ENCODE measurements at places on chromosomes 2 and 18. TPM values are rescaled to one million over a fixed set of nuclear protein-coding genes. Genes with fewer than 3 reads are reported as not detected.

GRCh38 chr2:24015562-24016375, 5.9 kb downstream of the MFSD2B start:
- no peak for DNase-seq
- peaks cover 24% of the 10 kb centered on the region for H3K27me3 ChIP-seq
- no peaks in the 10 kb centered on the region for H3K36me3 ChIP-seq

DNA sequence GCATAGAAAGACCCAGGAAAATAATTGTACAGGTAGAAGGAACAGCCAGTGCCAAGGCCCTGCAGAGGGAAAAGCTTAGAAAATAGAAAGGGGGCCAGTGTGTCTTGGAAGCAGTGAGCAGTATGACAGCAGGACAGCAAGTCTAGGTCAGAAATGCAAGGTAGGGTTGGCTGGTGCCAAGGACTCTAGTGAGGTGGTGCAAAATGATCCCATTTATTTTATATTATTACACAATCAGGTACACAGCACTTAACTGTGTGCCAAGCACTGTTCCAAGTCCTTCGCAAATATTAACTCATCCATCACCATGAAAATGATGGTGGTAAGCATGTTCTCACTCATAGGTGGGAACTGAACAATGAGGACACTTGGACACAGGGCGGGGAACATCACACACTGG, 100.0 kb downstream of the AQP4 start:
- H3K36me3 ChIP-seq = no peaks in the 10 kb centered on the region
- H3K4me1 ChIP-seq = no peaks in the 10 kb centered on the region
- DNase-seq = no peak
- no peak overlapping the region for H3K4me3 ChIP-seq
- H3K27ac ChIP-seq = no peak overlapping the region

TTN gene
- total RNA-seq = 26.1 TPM

DNA sequence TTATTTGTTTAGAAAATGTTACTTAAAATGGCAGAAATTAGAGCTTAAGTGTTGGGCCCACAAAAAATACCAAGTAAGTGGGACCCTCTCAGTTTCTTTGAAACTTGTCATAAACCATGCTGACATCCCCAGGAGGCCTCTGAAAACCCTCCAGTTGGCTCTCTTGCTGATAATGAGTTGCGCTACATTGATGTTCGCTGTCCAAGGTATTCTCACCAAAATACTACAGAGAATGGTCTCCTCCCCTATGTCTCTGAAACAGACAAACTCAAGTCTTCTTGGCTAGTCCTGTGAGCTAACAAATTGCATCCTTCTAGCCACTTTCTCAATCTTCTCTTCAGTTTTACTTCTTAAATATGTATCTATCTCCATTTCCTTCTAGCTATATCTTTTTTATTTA, 669.4 kb downstream of the IRS1 start:
- H3K36me3 ChIP-seq = no peaks in the 10 kb centered on the region
- H3K4me3 ChIP-seq = no peak overlapping the region
- no peak for DNase-seq
- H3K27ac ChIP-seq = no peak overlapping the region
- no peaks in the 10 kb centered on the region for H3K4me1 ChIP-seq

DNA sequence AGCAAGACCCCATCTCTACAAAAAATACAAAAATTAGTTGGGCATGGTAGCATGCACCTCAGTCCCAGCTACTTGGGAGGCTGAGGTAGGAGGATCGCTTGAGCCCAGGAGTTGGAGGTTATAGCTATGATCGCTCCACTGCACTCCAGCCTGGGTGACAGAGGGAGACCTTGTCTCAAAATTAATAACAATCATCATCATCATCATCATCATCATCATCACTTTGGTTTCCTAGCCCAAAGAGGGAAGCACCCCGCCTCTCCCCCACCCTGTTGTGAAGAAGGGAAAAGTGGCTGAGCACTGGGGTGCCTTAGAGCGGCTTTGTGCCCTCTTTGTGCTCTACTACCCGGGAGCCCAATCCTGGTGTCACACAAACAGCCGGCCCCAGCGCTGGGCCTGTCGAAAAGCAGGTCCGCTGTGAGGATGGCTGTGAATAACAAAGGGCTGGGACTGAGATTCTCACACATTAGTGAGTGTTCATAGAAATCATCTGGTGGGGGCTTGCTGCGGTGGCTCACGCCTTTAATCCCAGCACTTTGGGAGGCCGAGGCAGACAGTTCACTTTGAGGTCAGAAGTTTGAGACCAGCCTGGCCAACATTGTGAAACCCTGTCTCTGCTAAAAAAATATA, 42.6 kb upstream of the ASXL2 start:
- H3K36me3 ChIP-seq = no peaks in the 10 kb centered on the region
- H3K27ac ChIP-seq = no peak overlapping the region
- no peaks in the 10 kb centered on the region for H3K4me1 ChIP-seq
- no peaks in the 10 kb centered on the region for H3K27me3 ChIP-seq
- no peak for DNase-seq

SERTAD2 gene
- total RNA-seq = 18.4 TPM

DNA sequence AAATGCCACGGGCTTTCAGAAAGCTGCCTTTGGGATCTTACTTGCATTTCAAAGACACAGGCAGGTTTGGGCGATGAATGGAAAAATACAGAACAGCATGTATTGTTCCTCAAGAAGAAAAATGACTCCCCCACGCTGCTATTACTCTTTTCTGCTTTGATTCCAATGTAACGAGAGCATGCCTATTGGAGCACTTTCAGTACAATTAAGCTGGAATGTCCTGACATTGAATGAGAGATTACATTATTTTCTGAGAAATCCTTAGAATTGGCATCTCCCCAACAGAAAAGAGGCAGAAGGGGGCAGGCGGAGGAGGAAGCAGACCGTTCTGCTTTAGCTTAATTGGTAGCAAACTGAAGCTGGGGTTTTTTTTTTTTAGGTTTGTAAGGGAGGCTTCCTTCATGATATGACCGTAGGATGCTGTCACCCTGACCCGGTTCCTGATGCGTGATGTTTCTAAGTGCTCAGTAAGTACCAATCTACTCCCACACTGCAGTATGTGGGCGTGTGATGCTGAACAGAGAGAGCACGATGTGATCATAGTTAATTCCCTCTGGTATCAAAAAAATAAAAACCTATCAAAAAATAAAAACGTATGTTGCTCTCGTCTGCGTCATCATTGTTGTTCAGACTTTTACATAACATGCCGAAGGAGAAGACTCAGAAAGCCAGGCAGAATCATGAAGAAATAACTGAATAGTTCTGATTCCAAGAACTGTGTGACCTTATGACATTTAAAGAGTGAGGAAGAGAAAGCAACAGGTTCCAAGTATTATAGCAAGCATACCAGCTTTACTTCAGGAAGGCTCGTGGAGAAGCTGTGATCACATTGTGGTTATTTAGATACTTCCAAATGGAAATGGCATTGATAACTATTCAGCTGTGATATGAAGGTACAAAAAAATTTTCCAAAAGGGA, 40.5 kb downstream of the LONRF2 start:
- H3K27me3 ChIP-seq = no peaks in the 10 kb centered on the region
- no peaks in the 10 kb centered on the region for H3K36me3 ChIP-seq
- H3K4me3 ChIP-seq = no peak overlapping the region
- H3K27ac ChIP-seq = no peak overlapping the region
- DNase-seq = no peak

DNA sequence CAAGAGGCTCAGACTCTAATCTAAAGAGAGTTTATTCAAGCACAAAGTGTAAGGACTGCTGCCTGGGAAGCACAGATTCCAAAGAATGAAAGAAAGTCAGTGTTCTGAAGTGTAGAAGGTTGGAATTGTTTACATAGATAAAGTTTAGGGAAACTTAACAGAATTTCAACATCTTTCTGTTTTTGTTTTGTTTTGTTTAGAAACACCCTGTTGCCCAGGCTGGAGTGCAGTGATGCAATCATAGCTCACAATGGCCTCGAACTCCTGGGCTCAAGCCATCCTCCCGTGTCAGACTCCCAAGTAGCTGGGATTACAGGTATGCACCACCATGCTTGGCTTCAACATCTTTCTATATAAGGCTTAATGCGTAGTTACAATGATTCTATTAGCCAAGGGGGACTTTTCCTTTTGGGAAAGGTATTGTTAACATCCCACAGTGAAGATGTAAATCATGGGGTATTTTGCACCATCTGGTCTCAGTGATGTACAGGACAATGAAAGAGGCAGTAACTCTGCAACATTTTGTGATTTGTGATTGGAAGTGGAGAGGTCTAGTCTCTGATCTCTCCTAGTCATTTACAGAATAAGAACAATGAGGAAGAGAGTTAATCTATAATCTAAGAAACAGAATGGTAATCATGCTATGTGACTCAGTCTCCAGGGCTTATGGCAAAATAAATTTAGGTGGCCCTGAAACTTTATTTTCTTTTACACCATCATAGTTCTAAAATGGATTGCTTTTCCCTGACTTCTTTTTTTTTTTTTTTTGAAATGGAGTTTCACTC, 45.6 kb upstream of the MSH6 start:
- H3K27me3 ChIP-seq = no peaks in the 10 kb centered on the region
- H3K4me1 ChIP-seq = no peaks in the 10 kb centered on the region
- no peak overlapping the region for H3K27ac ChIP-seq
- DNase-seq = peak; percentile 1
- H3K36me3 ChIP-seq = no peaks in the 10 kb centered on the region
- no peak overlapping the region for H3K4me3 ChIP-seq

DNA sequence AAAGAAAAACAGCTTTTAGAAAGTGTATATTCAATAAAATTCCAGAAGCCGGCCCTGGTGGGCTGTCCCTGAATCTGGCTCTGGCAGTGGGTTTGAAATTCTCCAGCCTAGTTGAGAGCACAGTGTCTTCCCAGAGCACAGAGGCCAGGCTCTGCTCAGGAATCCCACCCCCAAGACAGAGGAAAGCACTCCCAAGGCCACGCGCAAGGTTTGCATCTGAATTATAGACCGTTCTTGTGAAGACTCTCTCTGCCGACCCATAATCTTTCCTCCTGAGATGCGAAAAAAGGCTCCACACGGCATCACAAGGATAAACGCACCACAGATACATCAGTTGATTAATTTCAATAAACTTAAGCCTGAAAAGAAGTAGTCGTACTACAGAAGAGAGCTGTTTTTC, 342.2 kb downstream of the CMPK2 start:
- H3K4me3 ChIP-seq = no peak overlapping the region
- no peak overlapping the region for H3K27ac ChIP-seq
- no peaks in the 10 kb centered on the region for H3K36me3 ChIP-seq
- H3K27me3 ChIP-seq = no peaks in the 10 kb centered on the region
- no peak for DNase-seq
- H3K4me1 ChIP-seq = no peaks in the 10 kb centered on the region

CFC1B gene
- not detected for total RNA-seq

ANKRD36 gene
- total RNA-seq = 18.5 TPM

GRCh38 chr2:207163053-207163755, 2.5 kb downstream of the KLF7 start:
- DNase-seq = no peak
- H3K4me3 ChIP-seq = peak overlapping the region; percentile 68
- H3K27me3 ChIP-seq = no peaks in the 10 kb centered on the region
- peak overlapping the region; percentile 100 for H3K27ac ChIP-seq
- peaks cover 16% of the 10 kb centered on the region for H3K4me1 ChIP-seq
- no peaks in the 10 kb centered on the region for H3K36me3 ChIP-seq

DNA sequence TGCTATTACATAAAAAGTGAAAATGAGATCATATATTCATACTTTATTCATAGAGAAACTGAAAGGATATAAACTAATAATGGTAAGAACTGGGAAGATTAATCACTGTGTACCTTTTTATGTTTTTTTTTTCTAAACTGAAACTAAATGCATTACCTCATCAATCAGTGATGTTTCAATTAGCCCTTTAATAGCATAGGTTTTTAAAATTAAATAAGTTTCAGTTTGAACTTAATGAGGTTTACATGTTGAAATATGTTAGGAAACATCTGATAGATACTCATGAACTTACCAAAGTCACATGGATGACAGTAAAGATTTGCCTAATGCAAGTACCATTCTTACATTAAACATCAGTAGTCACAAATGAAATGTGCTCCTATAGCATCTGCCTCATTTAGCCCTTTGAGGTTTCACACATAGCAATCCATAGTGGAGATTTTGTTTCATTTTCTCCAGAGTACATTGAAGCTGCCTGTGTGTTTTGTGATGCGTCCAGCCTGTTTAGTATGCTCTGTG, 8.9 kb downstream of the MAPRE2 start:
- no peak overlapping the region for H3K4me3 ChIP-seq
- H3K36me3 ChIP-seq = no peaks in the 10 kb centered on the region

GRCh38 chr18:70288171-70288850, 534 bp upstream of the SOCS6 start:
- no peaks in the 10 kb centered on the region for H3K27me3 ChIP-seq
- DNase-seq = no peak
- peaks cover 42% of the 10 kb centered on the region for H3K4me1 ChIP-seq
- peak overlapping the region; percentile 82 for H3K27ac ChIP-seq
- H3K36me3 ChIP-seq = no peaks in the 10 kb centered on the region
- peak overlapping the region; percentile 56 for H3K4me3 ChIP-seq

DNA sequence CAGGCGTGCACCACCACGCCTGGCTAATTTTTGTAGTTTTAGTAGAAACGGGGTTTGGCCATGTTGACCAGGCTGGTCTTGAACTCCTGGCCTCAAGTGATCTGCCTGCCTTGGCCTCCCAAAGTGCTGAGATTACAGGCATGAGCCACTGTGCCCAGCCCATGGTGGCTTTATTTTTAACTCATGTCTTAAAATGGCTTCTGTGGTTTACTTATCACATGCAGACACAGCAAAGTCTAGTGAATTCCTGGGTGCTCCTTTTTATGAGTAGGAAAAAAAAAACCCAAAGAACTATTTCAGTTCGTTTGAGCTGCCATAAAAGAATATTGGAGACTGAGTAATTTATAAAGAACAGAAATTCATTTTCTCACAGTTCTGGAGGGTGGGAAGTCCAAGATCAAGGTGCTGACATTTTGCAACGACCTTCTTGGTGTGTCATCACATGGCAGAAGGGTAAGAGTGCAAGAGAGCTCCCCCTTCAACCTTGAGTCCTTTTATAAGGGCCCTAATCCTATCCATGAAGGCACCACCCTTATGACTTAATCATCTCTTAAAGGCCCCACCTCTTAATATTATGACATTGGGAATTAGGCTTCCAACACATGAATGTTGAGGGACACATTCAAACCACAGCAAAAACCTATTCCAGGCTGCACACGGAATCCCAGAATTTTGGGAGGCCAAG, 12.6 kb upstream of the REL start:
- H3K27ac ChIP-seq = peak overlapping the region; percentile 87
- DNase-seq = no peak
- H3K4me1 ChIP-seq = no peaks in the 10 kb centered on the region
- no peaks in the 10 kb centered on the region for H3K36me3 ChIP-seq
- H3K27me3 ChIP-seq = no peaks in the 10 kb centered on the region

- no peaks in the 10 kb centered on the region for H3K4me1 ChIP-seq
- H3K27ac ChIP-seq = no peak overlapping the region
- no peaks in the 10 kb centered on the region for H3K27me3 ChIP-seq
- no peak overlapping the region for H3K4me3 ChIP-seq
Observed at GRCh38 chr2:73080321-73081131, 9.0 kb upstream of the SFXN5 start.

IL37 gene
- total RNA-seq = not detected

- no peak within 1 kb of the TSS for H3K27ac ChIP-seq
- no peaks in the 10 kb centered on the region for H3K36me3 ChIP-seq
- DNase-seq = peak; percentile 79
- H3K27me3 ChIP-seq = peaks cover 44% of the 10 kb centered on the region
- no peak within 1 kb of the TSS for H3K4me3 ChIP-seq
Observed at GRCh38 chr2:216371721-216372702, at the start of gene MARCHF4. Gene MARCHF4 (minus strand): TSS chr2:216372483. CDS start chr2:216370260, 2,223 bp downstream.

CLEC4F gene
- total RNA-seq = 0.31 TPM

- no peaks in the 10 kb centered on the region for H3K27me3 ChIP-seq
- H3K36me3 ChIP-seq = no peaks in the 10 kb centered on the region
- no peak overlapping the region for H3K27ac ChIP-seq
- DNase-seq = no peak
- H3K4me1 ChIP-seq = no peaks in the 10 kb centered on the region
Observed at GRCh38 chr18:5052491-5052890, 144.6 kb downstream of the AKAIN1 start.

Measured in left lung (tissue), 14 donors.